ENCODE measurements at places on chromosomes 5 and 9.

- no peak for DNase-seq
Observed at GRCh38 chr5:137630216-137630971, 105.5 kb downstream of the KLHL3 start.

DNA sequence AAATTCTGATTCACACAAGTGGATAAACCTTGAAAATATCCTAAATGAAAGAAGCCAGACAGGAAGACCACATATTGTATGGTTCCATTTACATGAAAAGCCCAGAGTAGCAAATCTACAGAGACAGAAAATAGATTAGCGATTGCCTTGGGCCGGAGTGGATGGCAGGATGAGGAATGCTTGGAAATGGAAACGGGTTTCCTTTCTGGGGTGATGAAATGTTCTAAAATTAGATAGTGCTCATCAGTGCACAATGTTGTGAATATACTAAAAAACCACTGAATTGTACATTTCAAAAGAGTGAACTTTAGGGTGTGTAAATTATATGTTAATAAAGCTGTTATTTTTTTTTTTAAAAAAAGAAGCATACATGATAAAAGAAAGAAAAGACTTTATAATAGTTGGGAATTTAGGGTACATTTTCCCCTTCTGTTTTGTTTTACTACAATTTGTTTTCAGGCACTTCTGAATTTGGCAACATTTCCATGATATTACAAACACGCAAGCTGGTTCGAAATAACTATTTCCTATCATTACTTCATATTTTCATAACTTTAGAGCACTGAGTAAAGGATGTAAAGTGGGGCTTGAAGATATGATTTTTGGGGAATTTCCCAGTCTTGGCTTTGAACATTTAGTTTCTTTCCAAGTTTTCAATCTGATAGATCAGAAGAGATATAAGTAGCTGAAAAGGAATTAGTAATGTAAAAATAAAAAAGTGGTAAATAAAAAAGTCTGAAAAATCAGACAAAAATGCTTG is 23.9 kb downstream of the SLC35A4 start:
- DNase-seq = no peak

DNA sequence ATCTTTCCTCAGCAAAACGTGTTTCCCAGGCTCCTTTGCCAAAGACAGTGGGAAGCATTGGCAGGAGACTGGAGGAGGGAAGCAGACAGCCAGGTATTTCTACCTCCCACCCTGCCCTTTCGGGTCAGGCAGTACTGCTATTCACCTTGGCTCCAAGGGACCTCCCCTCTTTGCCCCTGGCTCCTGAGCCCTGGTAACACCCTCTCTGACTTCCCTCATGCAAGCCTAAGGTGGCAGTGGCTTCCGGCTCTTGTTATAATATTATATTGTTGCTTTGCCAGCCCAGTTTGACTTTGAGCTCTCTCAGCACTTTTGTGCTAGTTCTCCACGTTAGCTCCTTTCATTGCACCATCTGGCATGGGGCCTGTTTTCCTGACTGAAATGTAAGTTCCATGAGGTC is 81.6 kb upstream of the IFNK start:
- DNase-seq = no peak

- no peak for DNase-seq
Observed at GRCh38 chr5:67917561-67917960, 298.0 kb upstream of the PIK3R1 start.

DNA sequence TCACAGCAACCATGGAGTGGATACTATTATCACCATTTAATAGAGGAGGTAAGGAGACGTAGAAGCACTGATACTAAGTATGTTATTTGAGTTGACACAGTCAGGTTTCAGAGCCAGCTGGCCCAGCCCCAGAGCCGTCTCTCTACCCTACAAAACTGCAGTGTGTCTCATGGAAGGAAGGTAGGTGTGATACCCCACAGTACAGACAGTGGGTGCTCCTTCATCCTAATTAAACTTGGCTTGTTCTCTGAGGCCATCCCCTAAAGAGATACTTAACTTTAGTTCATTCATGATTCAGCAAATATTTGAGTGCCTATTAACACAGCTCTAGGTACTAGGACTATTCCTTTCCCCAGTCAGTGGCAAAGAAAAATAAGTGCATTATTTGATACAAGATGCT is 22.6 kb downstream of the PIP5K1B start:
- no peak for DNase-seq

DNA sequence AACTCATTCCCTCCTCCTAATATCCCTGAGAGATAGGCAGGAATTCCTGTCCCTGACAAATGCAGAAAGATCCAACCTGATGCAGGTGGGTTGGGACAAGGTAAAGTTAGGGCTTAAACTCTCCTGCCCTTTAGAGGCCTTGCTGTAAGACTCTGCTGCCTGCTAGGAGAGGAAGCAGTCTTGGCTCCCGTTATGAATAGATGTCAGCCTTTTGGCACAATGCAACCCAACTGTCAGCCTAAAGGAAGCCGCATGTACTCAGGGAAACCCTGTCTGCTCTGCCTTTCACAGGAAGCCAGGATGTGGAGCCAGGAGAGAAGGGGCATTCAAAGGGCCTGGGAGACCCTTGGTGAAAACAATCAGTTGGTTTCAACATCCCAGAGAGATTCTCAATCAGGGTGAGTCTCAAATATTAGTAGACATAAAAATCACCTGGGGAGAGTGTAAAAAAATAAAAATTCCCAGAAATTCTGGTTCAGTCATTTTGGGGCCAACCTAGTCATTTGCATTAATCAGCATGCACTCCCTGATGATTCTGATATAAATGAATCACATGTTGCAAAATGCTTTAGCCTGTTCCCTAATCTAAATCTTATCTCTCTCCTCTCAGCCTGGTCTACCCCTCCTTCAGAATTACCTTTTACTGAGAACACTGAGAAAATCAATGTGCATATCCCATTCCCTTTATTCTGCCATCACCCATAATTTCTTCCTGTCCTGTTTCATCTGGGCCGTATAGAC is 136.2 kb upstream of the TRIM32 start:
- no peak for DNase-seq
